ENCODE measurements at places on chromosomes 4 and X.

- no peak for DNase-seq
Observed at GRCh38 chr4:8199594-8200301, 658 bp downstream of the SH3TC1 start.

GRCh38 chrX:2320580-2321327 is 180.0 kb downstream of the DHRSX start:
- DNase-seq = no peak

- DNase-seq = peak; percentile 16
Observed at GRCh38 chr4:120156120-120156718, 89.6 kb upstream of the MAD2L1 start.

GRCh38 chr4:4430492-4431195 is 43.7 kb downstream of the NSG1 start:
- DNase-seq = peak; percentile 17

DNA sequence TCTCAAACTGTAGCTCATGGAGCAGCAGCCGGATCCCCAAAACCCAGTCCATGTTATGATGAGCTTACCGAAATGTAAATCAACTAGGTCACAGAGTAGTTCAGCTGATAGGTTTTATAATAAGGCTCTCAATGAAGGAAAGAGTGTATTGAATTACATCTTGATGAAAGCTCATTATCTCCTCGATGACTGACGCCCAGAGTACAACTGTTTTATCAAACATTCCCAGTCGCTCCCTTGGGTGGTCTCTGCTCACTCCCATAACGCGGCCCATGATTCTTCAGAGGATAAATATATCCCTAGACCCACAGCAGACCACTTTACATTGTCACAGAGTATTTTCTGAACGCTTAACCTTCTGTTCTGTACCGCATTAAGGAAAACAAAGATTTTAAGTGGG is 452.3 kb upstream of the GALNT7 start:
- no peak for DNase-seq

DNA sequence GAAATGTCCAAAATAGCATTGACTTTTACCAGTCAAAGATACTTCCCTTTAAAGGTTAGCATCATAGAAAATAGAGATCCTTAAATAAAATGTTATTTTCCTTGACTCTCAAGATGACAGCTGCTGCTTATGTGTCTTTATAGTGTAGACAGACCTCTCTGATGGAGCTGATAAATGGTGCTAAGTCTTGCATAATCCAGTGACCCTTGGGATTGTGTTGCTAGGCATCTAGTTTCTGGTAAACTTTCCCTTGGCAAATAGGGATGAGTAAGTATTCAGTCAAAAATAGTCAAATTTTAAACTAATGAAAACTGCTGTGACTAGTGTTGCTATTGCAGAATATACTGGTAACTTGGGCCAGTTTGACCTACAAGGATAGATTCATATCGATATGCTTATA is 53.6 kb downstream of the MBNL3 start:
- no peak for DNase-seq

DNA sequence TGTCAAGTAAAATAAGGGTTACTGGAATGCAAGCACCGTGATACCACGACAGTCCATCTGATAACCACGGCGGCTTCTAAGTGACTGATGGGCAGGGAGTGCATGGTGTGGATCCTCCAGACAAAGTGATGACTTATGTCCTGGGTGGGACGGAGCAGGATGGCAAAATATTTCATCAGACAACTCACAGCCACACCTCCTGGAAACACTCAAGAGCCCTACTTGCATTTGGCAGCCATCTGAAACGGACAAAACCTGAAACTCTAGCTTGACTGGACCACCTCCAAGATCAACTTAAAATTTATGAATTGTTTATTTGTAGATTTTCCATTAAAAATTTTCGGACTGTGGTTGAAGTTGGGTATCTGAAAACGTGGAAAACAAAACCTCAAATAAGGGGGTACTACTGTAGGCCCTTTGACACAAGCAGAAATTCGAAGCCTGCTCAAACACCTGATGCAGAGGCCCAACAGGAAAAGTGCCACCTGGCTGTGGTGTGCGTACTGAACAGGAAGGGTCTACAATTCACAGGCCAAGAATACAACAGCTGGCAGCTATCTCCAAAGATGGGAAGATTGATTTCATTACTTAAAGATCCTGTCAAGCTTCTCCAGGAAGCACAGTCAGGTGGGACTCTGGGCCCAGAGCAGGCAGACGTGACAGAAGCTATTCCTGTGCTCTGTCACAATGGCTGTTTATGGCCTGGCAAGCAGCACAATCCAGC is 26.0 kb downstream of the LRIT3 start:
- DNase-seq = no peak

DNA sequence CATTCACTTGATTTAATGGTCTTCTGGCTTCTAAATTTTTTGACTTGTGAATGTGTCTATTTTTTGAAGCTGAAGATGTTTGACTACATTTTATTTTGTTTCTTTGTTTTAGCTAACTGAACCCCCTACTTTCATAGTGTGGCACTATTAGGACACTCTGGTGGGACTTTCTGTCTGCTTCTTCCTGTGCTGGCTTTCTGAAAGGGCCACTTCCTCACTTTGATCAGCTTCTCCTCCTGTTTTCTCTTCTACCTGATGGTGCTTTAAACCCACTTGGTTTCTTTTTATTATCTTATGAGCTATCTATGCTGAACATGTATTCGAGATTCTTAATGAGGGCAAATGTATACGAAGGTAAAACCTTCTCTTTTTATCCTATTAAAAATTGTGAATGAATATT is 186.1 kb upstream of the CASK start:
- no peak for DNase-seq

- no peak for DNase-seq
Observed at GRCh38 chr4:15971068-15971801, 8.3 kb upstream of the FGFBP2 start.

DNA sequence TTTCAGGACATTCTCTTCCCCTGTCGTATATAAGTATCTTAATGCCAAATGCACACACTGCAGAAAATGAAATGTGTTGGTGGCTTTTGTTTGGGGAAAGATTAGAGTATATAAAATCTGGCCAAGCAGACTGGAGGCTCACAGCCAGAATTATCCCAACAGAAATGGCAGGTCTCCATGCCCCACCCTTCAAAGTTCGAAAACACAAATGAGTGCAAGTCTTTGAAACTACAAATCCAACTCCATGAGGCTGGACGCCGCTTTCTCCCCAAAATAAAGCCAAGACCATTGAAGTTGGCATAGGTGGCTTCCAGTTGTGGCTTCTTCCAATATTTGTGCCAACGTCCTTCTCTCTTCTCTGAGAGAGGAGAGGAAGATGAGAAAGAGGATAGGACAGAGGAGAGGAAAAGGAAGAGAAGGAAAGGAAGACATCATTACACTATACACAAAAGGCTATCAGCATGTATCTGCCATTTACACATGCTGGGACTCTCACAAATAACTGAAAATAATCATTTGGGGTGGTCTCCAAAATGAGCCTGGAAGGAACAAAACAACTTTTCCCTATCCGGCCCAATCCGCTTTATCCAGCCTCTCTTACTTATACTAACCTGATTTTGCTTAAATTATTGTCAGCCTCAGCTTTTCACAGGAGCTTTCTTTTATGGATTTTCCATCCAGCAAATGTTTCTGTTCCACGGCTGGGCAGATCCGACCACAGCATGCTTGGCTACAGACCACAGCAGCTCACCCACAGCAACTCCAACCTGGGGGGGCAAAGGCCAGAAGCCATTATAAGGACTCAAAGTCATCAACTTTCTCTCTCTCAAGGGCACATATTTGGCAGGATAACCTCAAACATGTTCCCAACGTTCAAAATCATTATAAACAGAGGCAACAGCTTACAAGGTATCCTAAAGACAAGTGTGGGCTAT is 71.7 kb downstream of the APBB2 start:
- DNase-seq = no peak

DNA sequence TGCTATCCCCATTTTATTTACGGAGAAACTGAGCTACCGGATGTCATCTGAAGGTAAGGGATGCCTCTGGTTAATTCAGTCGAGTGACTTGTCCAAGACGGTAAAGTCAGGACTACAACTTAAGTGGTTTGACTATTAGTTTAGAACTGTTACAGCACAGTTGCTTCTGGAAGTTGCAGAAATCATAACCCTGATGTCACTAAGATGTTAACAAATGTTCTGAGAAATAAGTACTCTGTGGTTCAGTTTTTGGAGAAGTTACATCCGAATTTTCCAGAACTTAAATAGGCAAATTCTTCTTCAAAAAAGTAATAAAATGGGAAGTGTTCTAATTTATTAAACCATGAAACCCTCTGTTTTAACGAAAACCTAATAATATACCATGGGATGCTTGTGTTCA is 3.1 kb downstream of the PPA2 start:
- no peak for DNase-seq

GRCh38 chr4:122691988-122692387 is 40.5 kb upstream of the BBS12 start:
- no peak for DNase-seq

- no peak for DNase-seq
Observed at GRCh38 chrX:101619364-101619763, 1.6 kb upstream of the ARMCX6 start.

- no peak for DNase-seq
Observed at GRCh38 chr4:36665985-36666527, 384.6 kb downstream of the DTHD1 start.

- DNase-seq = no peak
Observed at GRCh38 chr4:151439320-151439719, 30.3 kb downstream of the FHIP1A start.

DNA sequence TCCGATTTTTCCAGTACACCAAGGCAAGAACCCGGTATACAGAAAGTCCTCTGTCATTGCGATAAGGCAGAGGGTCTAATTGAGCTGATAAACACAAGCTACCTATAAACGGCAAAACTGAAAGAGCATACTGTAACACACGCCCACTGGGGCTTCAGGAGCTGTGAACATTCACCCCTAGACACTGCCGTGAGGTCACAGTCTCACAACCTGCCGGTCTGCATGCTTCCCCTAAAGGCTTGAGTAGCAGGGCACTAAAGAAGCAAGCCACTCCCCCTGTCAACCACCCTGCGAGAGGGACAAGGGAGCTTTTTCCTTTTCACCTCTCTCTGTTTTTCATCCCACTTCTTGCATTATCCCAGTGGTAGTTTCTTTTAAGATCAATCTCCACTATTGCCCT is 22.4 kb upstream of the F9 start:
- no peak for DNase-seq

DNA sequence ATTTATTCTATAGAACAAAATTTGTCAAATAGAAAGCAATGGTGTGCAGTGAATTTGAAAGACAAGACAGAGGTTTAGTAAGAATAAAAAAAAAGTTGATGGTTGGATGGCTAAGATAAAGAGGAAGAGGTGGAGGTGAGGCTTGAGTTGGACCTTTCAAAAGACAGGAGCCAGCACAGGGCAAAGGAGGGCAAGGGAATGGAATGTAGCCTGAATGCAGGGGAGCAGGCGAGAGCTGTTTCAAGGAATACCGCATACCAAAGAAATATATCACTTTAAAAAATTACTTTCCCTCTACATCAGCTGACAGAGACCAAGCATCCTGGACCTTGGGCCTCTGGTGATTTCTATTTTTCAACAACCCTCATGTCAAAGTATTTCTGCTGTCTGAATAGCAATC is 38.0 kb upstream of the CXXC4 start:
- DNase-seq = no peak

DNA sequence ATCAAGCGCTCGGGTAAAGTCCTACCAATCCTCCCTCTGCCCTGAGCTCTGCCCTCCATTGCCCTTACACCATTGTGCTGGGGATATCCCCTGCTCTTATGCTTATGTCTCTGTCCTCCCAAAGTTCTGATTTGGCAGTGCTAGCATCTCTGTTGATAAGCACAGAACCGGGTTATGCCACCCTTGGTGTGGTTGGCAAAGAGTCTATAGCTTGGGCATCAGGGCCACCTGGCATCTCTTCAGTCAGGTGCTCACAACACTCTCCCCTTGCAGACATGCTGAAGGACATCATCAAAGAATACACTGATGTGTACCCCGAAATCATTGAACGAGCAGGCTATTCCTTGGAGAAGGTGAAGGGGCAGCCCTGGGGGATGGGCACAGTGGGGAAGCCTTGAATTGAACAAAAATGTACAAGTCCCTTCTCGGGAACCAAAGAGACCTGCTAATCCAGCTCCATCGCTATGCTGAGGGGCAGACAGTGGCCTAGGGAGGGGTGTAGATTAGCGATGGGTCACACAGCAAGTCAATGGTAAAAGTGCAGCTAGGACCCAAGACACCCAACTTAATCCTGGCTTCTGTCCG is 3.8 kb downstream of the MAGED2 start:
- DNase-seq = no peak

DNA sequence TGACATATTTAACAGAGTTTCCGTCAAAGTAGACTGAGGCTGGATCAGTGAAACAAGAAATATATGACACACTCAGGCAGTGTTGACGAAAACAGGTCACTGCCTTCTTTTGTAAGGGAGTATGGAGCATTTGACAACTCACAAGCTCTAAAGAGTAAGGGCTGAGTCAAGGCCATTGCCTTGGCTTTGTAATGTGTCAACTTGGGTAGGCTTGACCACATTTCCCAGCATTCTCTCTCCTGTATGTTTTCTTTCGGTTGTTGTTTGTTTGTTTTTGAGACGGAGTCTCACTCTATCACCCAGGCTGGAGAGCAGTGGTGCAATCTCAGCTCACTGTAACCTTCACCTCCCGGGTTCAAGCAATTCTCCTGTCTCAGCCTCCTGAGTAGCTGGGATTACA is 125.0 kb upstream of the MBNL3 start:
- no peak for DNase-seq

DNA sequence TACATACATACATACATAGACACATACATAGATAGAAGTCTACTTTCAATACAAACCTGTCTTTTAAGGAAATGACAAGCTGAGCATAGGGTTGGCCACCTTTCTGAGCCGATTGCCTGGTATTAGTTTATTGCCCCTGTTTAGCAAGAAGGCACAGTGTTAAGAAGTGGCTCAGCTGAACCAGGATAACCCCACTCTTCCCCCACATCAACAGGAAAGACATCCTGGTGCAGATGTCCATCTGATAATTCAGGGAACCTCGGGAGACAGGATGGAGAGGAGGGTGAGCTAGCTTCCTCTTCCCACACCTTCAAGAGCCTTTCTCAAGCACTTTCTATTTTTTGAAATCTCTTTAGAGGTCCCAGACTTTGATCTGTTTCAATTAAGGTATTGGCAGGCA is 52.3 kb downstream of the PKD2 start:
- no peak for DNase-seq

GRCh38 chr4:91233164-91233563 is 1070.6 kb upstream of the GRID2 start:
- DNase-seq = no peak

DNA sequence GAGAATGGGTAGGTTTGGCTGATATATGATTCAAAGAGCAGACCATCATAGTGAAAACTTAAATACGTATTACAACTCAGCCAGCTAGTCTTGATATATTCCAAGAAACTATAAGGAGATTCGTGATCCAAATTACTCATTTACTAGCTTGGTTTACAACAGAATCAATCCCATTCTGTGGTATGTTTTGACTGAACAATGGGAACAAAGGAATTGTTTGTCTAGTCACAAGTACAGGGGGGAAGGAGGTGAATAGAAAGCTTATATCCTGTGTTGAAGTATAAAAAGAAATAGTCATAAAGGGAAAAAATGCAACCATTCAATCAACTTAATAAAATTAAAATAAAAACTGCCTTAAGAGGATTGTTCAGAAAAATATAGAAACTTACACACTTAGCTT is 17.0 kb downstream of the C4orf54 start:
- DNase-seq = no peak
